DMS53 (cell line): ENCODE measurements at places on chromosomes 1 and 21.

- peak; percentile 89 for DNase-seq
Measured at GRCh38 chr1:67685558-67686266, 711 bp downstream of the GADD45A start.

DNA sequence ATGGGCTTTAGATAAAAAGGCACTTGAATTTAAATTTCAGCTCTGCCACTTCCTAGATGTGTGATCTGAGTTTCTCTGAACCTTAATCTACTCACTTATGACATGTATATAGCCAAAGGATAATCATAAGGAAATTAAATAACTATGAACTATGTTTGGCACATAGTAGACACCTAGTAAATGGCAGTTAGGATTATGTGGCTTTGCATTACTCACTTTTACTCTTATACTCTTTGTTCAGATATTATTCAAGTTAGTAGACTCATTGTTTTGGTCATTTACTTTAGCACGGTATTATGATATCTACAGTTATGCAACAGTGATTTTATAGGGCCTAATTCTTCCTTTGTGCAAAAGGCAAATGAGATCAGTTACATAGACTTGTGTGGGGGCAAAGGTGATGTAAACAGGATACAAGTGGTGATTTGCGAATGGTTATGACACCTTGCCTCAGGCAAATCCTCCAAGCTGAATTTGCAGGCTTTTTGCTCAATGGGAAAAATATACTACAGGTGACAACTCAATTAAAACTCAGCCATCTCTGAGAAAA, 297.2 kb upstream of the PBX1 start:
- no peak for DNase-seq

GRCh38 chr1:62781841-62782543, 1.9 kb upstream of the ATG4C start:
- no peak for DNase-seq

GRCh38 chr1:13930151-13930550, 230.2 kb downstream of the PRDM2 start:
- DNase-seq = no peak

GRCh38 chr1:88052167-88052566, 631.9 kb upstream of the PKN2 start:
- peak; percentile 27 for DNase-seq

- no peak for DNase-seq
Measured at GRCh38 chr1:179234863-179235262, 5.4 kb upstream of the ABL2 start.

GRCh38 chr1:16020325-16020724, 1.5 kb upstream of the CLCNKA start:
- DNase-seq = no peak

- no peak for DNase-seq
Measured at GRCh38 chr1:218349348-218350034, 4.4 kb downstream of the TGFB2 start.

- no peak for DNase-seq
Measured at GRCh38 chr1:204249736-204250427, 36.1 kb upstream of the GOLT1A start.

GRCh38 chr1:162578936-162579335, 17.4 kb downstream of the UAP1 start:
- no peak for DNase-seq

DNA sequence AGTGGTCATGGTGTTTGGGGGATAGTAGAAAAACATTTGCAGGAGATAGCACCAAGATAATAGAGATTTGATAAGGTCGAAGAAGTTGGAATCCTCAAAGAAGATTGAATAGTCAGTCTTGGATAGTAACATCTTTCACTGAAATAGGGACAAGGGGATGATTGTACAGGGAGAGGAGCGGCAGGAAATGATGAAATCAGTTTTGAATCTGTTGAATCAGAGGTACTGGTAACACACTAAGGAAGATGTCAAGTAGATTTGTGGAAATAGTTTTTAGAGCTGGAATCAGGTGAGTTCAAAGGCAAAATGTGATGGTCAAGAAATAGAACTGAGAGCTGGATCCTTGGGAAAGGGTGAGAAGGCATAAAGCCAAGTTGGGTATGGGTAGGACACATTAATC, 26.5 kb downstream of the CAP1 start:
- DNase-seq = no peak

DNA sequence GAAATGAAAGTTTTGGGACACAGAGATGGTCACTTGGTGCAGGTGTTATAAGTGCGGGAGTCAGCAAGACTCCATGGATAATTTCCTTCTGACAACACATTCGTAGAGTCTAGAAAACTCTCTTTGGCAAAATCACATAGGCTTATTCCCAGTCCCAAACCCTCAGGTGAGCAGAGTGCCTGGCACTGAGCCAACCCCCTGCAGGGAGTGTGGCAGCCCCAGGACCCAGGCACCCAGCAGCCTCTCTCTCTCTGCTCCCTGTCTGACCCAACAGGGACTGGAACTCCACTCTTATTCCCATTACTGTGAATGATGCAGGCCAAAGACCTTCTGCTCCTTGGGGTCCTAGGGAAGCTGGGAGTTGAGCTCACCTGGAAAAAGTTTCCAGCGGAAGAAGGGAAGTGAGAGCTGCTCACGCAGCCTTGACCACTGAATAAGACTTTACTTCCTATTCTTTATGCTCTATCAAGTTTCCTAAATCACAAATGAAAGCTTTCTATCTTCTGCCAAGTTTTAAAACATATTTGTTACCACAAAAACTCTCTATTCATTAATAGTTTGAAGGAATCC, 132.6 kb upstream of the ETV3 start:
- DNase-seq = no peak

GRCh38 chr21:15422783-15423182, 307.0 kb upstream of the USP25 start:
- no peak for DNase-seq

DNA sequence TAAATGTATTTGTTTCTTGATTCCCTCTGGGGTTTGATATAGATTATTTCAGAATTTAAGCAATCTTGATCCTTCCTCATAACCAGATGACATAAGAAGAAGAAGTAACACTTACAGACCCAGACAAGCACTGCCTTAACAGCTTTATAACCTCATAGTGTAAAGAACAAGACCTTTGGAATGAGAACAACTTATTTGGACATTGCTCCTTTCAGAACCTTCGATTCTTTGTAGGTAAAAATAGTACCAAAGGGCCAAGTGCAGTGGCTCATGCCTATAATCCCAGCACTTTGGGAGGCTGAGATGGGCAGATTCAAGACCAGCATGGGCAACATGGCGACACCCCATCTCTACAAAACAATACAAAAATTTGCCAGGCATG, 15.0 kb downstream of the TM2D1 start:
- DNase-seq = no peak

DNA sequence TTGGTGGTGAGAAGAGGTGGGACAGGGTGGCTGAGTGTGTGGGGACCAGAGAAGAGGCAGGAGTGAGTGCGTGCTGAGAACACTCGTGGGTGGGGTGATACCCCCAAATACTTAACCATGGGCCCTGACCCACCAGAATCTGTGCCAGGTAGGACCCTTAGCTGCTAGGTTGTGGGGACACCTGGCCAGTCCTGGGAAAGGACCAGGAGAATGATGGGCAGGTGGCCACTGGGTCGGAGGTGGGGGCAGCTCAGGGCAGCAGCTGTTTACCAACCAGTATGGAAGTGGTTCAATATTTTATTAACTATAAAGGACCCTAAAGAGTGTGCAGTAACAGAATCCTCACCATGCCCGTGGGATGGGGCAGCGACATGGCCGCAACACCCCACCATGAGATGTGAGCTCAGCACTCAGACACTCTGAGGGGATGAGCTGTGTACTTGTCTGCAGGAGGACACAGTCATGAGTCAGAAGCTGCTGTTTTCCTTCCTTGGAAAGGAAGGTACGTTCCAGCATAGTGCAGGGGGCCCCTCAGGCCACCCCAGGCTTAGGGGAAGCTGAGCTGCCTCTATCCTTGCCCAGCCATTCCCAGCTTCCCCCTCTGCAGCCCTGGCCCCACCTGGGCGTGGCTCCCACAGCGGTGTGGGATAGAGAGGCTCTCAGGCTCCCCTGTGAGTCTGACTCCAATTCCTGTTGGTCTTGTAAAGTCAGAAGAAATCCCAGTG, 25.4 kb downstream of the TEX35 start:
- DNase-seq = no peak

DNA sequence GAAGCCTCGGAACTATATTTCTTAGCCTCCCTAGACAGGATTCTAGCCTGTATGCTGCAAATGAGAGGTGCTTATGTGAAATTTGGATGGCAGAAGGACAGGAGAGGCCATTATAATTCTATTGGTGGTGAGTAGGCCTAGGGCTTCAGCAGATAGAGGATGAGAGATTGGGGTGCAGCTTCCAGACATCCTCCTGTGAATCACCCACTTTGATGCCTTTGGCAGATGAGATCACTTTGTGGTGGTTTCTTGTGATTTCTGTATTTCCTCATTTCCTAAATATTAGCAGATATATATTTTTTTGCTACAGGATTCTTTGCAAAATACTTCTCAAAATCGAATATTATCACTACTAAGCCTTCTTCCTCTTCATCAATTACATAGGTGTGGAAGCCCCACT, 37.3 kb downstream of the MFSD2A start:
- no peak for DNase-seq

DNA sequence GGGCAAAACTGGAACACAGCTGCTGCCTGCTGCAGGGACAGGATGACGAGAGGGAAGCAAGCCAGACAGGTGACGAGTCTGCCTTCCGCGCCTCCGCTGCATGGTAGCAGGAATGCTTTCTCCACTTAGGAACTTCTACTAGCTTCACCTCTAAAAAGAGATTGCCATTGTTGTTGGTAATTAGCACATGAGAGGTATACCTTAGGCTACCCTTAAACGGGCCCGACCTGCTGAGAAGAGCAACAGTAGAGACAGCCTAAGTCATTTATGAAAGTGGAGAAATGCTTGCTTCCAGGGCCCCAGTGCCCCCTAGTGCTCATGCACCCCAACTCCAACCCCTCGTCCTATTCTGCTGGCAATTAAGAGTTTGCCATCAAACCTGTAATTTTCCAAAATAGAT, 96.9 kb upstream of the AKT3 start:
- peak; percentile 60 for DNase-seq

DNA sequence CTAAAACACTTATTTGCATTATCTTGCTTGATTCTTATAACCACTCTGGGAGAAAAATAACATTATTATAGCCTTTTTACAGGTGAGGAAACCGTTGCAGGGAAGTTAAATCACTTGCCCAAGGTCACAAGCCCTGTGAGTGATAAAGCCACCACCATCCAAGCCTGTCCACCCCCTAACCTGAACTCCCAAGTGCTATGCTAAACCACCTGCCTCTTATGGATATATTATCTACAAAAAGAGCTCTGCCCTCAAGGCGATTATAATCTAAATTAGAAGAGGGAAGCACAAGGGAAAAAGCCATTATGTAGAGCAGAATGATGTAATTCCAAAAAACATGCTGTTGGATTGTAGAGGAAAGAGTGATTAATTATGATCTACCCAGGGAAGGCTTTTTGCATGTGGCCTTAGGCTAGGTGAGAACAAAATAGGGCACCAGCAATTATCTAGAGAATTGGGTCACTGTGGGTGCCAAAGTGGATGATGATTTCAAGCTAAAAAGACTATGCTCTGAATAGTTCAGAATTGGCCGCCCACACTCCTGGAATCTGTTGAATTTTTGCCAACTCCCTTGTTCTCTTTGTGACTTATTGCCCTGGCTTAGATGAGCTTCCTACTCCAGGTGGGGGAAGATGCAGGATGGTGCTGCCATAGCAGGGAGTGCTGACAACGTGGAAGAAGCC, 205.3 kb downstream of the FGGY start:
- no peak for DNase-seq

- no peak for DNase-seq
Measured at GRCh38 chr1:86915737-86916235, 1.4 kb downstream of the HS2ST1 start.

DNA sequence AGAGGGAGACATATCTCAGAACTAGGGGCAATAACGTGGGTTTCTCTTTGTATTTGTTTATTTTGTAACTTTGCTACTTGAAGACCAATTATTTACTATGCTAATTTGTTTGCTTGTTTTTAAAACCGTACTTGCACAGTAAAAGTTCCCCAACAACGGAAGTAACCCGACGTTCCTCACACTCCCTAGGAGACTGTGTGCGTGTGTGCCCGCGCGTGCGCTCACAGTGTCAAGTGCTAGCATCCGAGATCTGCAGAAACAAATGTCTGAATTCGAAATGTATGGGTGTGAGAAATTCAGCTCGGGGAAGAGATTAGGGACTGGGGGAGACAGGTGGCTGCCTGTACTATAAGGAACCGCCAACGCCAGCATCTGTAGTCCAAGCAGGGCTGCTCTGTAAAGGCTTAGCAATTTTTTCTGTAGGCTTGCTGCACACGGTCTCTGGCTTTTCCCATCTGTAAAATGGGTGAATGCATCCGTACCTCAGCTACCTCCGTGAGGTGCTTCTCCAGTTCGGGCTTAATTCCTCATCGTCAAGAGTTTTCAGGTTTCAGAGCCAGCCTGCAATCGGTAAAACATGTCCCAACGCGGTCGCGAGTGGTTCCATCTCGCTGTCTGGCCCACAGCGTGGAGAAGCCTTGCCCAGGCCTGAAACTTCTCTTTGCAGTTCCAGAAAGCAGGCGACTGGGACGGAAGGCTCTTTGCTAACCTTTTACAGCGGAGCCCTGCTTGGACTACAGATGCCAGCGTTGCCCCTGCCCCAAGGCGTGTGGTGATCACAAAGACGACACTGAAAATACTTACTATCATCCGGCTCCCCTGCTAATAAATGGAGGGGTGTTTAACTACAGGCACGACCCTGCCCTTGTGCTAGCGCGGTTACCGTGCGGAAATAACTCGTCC, 1.3 kb upstream of the OLIG2 start:
- peak; percentile 27 for DNase-seq

- no peak for DNase-seq
Measured at GRCh38 chr1:60101516-60101915, 27.9 kb upstream of the C1orf87 start.

DNA sequence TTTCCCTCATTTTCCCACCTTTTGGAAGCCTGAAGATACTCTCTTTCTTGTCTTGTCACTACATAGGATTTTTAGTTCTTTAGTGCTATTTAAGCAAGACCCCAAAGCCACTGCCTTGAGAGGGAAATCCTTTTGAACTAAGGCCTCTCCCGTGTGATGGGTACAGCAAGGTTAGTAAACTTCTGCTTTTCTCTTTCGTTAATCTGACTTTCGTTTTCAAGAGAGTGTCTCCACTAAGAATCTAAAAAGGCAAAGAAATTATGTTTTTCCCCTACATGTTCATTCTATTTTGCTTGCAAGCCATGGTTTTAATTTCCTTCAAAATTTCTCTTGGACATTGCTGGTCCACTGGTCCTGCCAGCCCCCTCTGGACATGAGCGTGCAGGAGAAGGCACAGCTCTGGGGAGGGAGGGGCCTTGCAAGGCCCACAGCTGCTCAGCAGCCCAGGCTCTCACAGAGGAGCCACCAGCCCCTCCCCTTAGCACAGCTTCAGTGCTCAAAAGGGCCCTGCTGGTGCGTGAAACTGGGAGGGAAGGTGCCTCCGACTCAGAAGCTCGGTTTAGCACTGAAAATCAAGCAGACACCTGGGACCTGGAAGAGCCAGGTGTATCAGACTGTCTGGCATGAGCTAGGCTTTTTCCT, 210.9 kb upstream of the GALNT2 start:
- no peak for DNase-seq

- no peak for DNase-seq
Measured at GRCh38 chr1:4963251-4963650, 308.8 kb downstream of the AJAP1 start.

GRCh38 chr1:25442178-25442577, 11.5 kb downstream of the MACO1 start:
- DNase-seq = peak; percentile 22

- DNase-seq = no peak
Measured at GRCh38 chr1:41917076-41917475, 1.6 kb downstream of the HIVEP3 start.
